ENCODE measurements at places on chromosomes 16 and 17. TPM values are rescaled to one million over a fixed set of nuclear protein-coding genes. Genes with fewer than 3 reads are reported as not detected.

CD79B gene
- total RNA-seq: 0.70 TPM

PRDM7 gene
- total RNA-seq: not detected

TBC1D26 gene
- not detected for total RNA-seq

KRTAP3-2 gene
- total RNA-seq: not detected

MYCBPAP gene
- total RNA-seq: 0.08 TPM

KRT23 gene
- total RNA-seq: not detected

ANKFY1 gene
- total RNA-seq: 36.6 TPM

CDH15 gene
- not detected for total RNA-seq

PRSS27 gene
- 2.2 TPM for total RNA-seq

PRAC1 gene
- not detected for total RNA-seq

ATAD5 gene
- 4.6 TPM for total RNA-seq

TPSB2 gene
- not detected for total RNA-seq

PPP1R1B gene
- not detected for total RNA-seq
